ENCODE measurements at places on chromosomes 1 and 21.
A peak's percentile ranks its signal among the peaks of the same experiment; 100 is the strongest.

DNA sequence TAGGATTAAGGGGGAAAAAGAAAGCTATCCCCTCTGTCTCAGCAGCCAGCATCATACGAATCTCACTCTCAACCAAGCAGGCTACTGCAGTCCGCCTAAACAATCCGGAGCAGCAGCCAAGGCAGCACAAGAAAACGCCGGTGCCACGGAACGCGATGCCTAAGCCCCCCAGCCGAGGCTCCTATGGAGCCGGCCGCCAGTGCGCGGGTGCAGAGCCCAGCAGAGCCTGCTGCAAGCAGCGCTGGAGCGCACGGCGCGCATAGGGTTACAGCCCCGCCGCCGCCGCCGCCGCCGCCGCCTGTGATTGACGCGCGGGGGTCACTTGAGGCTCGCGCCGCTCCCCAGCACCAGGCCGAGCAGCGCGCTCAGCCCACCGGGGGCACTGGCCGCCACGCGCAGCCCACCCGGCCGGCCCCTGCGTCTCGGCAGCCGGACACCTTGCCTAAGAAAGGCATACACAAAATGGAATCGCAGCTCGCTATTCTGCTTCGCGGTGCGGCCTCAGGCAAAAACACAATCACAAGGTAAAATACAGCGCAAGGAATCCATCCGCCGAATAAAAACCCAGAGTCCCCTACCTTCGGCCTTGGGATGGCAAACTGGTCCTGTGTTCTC lies 780 bp downstream of the HIVEP3 start:
- DNase-seq: peak; percentile 49

DNA sequence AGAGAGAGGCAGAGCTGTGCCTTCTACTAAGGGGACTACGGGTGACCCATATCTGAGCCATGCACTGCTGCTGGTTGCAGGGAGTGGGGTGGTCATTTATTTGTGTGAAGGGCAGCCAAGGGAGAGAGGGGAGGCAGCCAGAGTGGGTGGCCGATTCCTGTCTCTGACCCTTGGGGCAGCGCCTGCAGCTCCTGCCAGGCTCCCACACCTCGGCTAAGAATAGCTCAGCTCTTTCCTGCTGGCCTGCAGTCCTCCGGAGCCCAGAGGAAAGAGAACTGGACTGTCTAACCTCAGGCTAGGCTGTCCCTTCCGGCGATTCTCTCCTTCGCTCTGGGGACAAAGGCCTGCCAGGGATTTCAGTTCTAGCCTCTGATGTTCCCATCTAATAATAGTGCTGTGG lies 11.6 kb upstream of the CD34 start:
- DNase-seq: no peak

- DNase-seq: no peak
Observed at GRCh38 chr1:56432166-56432971, 147.0 kb downstream of the PLPP3 start.

- DNase-seq: peak; percentile 91
Observed at GRCh38 chr1:94036730-94037129, 84.2 kb downstream of the ABCA4 start.

DNA sequence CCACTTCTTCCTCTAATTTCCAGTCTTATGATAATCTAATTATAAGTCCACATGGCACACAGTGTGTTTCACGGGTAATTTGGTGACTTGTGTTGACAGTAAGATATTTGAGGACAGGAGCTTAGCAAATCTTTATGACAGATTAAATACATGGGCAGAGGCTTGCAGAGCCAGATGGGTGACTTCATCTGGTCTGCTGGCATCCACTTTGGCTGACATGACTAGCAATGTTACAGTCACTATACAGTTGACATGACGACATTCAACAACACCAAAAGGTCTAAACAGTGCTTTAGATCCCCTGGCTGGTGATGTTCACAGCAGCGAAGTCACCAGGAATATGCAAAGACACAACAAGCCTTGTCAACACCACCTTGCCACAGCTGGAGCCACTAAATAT lies 147.2 kb downstream of the ETS2 start:
- no peak for DNase-seq

DNA sequence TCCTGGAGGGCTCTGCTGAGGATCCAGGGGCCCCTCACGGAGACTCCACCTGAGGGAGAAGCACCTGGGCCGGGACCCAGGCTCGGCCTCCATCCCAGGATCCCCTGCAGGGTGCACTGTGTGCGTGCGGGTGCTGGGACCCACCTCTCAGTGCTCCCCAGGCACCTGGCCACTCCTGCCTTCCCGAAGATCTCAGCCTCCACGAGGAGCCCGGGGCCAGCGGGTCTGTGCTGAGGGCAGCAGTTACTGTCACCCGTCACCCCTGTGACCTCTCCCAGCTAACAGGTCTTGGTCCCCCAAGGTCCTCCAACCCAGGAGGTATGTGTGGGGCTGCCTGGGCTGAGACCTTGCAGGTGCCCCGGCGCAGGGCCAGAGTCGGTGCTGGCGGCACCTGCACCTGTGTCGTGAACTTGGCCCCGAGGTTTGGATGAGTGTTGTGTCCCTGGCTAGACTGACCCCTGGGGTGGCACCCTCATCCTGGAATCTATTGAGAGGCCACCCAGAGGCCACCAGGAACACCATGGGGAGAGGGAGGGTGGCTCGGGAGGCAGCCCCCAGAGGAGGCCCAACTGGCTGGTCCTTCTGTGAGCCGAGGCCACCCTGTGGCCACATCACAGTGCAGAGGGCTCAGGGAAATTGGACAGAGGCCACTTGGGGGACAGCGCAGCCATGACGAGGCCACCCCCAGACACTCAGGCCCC lies 17.7 kb downstream of the MORN1 start:
- DNase-seq: no peak

GRCh38 chr1:39955547-39956539 lies 898 bp downstream of the MFSD2A start:
- DNase-seq: peak; percentile 65

DNA sequence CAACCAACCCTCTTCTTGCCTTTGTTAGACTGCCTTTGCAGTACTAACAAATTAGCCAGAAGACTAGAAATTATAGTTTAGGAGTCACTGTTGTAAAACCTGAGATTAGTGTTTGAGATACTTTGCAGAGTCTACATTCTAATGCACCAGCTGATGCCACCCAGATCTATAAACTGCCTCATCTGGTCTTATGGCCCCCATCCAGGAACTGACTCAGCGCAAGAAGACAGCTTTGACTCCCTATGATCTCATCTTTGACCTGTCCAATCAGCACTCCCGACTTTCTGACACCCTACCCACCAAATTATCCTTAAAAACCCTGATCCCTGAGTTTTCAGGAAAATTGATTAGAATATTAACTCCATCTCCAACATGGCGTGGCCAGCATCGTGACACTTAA lies 334.6 kb downstream of the RGS7 start:
- no peak for DNase-seq

DNA sequence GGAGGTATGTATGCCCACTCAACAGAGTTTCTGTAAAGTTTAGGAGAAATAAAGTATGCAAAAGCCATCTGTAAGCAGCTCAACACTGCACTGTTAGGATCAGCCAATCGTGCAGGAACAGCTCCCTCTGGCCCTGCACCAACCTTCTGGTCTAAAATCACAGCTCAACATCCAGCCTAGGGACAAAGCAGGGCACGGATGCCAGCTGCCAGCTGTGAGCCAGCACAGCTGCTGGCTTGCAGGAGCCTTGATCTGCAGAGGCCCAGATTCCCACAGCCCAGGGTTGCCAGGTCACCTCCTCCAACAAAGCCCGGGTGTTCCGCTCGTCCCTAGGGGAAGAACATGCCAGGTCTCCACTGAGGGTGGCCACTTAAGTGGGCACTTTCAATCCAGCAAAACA lies 8.6 kb downstream of the ACOT7 start:
- DNase-seq: peak; percentile 14

- DNase-seq: no peak
Observed at GRCh38 chr21:34668803-34669148, at the start of gene CLIC6. TSS of gene CLIC6 (plus strand) at chr21:34668994. CDS start at chr21:34669389, 395 bp downstream.

- no peak for DNase-seq
Observed at GRCh38 chr1:205054013-205054412, 11.0 kb downstream of the CNTN2 start.

GRCh38 chr1:232872738-232873137 lies 67.5 kb downstream of the MAP10 start:
- no peak for DNase-seq

DNA sequence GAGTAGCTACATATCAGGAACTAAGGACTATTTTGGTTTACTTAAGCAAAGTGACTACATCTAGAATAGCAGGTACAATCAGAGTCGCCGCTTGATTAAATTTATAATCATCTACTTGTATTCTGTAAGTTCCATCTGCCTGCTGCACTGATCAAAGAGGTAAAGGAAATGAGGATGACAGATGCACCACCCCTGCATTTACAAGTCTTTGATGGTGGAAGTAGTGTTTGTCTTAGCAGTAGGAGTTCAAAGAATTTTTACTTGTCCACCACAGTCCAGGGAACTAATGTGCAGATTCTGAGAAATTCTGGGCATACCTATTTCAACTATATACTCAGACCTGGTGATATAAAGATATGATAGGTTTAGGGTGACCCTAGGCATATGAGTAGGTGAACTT lies 184.1 kb upstream of the IVNS1ABP start:
- no peak for DNase-seq

GRCh38 chr1:19410393-19410792 lies 74.9 kb downstream of the CAPZB start:
- no peak for DNase-seq

DNA sequence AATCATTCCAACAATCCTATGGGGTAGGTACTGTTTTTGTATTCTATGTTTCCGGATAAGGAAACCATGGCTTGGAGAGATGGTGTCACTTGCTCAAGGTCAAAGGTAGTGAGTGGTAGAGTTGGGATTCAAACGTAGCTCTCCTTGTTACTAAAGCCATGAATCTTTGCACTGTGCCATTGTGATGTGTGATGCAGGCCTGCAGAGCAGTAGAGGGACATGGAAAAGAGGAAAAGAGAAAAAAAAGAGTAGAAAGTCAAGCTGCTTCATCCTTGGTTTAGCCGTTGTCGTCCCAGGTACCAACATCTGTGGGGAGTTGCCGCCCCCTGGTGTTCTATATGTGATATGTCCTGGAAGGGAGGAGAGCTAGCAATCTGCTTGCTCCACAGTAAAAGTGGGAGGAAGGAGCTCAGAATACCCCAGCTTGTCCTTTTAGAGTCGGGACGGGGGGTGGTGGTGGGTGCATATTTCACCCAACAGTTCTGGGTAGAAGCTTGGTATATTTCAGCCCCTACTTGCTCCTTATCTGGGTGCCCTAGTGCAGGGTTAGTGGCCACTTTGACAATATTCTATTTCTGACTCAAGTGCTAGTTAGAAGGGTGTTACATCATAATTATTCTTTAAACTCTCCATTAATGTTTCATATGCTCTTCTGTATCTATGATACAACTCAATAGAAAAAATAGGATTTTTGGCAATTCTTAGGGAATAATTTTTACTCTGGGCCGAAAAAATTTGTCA lies 98.4 kb downstream of the EBNA1BP2 start:
- peak; percentile 68 for DNase-seq

GRCh38 chr21:38702196-38702595 lies 103.5 kb upstream of the ETS2 start:
- no peak for DNase-seq

- no peak for DNase-seq
Observed at GRCh38 chr21:38315122-38315521, 58.3 kb downstream of the KCNJ15 start.

DNA sequence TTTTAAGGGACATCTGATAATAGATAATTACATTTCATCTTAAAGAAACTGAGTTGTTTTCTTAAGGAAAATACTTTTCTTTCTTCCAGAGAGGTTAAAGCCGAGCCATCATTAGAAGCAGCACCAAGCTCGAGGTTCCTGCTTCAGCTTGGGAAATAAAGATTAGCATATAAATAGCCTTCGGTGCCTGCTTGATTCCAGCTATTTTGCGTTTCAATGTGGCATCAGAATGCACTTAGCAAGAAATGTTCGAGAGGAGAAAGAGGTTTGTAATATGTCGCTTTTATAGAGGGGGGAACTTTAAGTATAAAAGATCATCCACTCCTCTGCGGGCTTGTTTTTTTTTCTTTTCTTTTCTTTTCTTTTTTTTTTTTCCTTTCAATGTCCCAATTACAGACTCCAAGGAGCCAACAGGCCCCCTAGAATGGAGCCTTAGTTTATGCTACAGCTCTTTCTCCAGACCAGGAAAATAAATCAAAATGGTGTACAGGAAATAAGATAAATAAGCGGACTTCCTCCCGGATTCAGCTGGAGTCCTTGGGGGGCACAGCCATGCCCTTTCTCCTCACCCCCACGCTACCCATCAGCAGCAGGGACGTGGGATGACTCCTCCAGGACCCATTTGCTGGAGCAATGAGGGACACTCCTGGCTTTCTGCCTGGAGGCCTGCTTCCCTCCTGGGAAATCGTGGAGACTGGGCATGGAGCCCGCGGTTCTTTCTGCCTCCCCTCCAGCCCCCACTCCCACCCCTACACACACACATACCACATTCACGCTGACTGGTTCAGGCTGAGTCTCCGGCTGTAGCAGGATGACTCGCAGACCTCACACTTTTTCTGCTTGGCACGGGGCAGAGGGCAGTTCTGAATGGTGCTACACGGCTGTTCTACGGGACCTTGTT lies 131.6 kb downstream of the RRAGC start:
- peak; percentile 44 for DNase-seq

- DNase-seq: peak; percentile 71
Observed at GRCh38 chr1:156104065-156104810, 10.3 kb upstream of the LMNA start.

DNA sequence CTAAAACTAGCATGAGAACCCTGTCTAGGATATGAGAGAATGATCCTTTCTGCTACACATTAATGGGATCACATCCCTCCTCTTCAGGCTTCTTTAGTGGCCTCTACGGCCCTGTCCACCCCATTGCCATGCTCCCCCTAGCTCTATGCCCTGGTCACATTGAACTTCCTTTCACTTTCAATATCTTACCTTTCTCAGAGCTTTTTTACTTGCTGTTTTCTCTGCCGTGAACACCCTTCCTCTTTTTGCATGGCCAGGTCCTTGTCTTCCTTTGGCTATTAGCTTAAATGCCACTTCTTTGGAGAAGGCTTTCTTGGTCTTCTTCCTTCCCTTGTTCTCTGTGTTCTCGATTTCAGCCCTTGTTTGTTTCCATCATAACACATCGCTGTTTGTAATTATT lies 97.4 kb downstream of the GIPC2 start:
- DNase-seq: no peak

GRCh38 chr1:233343262-233343661 lies 15.7 kb downstream of the MAP3K21 start:
- no peak for DNase-seq

DNA sequence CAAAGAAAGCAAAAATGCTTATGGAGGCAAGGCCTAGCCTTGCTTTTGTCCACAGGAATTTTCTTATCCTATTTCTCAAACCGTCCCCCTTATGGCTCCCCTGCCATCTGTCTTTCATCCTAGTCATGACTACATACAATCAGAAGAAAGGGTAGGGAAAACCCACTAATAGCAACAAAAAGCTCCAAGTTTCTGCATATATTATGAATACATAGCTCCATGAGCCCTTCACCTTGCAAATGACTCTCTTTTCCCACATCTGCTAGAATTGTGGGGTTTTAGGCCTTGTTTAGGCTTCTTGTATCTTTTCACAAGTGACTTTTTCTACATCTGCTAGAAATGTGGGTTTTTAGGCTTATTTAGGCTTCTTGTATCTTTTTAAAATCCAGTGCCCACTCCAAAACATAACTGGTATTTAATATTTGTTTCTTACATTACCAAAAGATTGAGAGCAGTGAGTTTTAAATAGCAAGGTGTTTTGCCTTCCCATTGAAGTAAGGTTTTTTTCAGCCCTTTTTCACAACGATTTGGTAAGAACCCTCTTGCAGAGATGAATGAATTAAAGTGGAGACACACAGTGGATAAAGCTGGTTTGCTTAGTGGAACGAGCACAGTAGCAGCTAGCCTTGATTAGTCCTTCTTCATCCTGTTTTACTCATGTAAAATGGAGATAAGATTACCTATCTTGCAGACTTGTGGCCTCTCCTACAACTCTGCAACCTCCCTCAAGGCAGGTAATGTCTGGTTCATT lies 4.4 kb downstream of the GADD45A start:
- no peak for DNase-seq
